GM04504 (cell line): ENCODE measurements at places on chromosomes 5 and 9.

GRCh38 chr5:78649211-78649695 is 681 bp upstream of the LHFPL2 start:
- no peak for DNase-seq

DNA sequence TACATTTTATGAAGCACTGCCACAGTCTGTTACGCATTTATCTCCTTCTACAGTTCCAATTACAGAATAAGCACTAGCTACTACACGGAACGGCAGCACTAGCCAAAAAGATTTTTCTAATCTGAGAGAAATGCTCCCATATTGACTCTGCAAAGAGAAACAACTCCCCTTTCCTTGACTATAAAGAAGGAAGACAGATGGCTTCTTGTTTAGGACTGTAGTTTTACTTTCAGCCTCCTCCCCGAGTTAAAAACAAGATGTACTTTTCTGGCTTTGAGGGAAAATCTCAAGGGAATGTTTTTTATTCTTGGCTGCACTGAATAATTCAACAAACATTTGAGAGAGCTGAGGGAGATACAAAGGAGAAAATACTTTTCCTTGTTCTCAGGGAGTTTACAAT is 1.9 kb upstream of the SLC44A1 start:
- DNase-seq: no peak

DNA sequence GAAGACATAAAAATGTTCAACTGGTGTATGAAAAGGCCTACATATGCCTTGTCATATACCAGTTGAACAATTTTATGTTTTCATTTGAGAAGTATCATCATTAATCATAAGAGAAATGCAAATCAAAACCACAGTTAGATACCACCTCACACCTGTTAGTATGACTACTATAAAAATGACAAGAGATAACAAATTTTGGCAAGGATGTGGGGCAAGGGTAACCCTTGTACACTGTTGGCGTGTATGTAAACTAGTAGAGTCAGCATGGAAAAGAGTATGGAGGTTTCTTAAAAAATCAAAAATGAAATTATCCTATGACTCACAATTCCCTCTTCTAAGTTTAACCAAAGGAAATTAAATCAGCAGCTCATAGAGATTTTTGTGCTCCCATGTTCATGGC is 250.4 kb upstream of the ST8SIA4 start:
- DNase-seq: no peak

DNA sequence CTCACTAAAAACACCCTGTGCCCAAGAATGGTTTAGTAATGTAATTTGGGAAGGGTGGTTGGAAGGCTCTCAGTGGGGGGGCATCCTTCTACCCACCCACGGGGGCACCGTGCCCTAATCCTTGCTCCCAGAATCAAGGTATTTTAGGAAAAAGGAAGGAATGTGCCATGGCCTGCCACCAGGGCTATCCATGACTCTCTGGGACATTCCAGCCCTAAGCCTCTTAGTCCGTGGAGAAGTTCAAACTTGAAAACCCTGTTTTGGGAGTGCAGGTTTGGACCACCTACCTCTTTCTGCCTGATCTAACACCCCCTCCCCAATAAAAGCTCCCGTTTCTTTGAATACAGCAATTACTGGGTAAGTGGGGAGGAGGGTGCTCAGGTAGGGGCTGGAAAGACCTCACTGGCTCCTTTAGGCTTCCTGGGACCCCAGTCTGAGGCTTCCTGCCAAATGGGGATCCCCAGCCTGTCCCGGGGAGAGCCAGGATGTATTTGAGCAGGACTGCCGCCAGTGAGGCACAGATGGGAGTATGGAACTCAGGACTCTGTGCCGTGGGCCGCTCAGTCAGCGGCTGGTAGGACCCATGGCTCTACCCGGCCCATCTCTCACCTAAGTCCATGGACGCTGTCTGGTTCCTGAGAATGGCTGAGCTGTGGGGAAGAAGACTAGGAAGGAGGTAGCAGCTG is 3.6 kb upstream of the PITX1 start:
- no peak for DNase-seq

DNA sequence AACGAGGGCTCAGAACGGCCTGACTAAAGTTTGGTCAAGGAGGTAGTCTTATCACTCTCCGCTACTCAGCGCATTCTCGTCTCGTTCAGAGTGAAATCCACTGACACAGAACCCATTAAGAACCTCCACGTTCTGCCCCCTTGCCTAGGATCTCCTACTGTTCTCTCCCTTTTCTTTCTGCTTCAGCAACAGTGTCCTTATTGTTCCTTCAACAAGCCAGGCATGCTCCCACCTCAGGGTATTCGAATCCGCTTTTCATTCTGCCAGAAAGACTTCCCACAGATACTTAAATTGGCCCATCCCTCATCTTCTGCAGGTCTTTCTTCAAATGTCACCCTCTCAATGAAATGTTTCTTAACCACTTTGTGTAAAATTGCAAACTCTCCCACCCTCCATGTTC is 4.3 kb upstream of the ZNF354C start:
- DNase-seq: no peak

DNA sequence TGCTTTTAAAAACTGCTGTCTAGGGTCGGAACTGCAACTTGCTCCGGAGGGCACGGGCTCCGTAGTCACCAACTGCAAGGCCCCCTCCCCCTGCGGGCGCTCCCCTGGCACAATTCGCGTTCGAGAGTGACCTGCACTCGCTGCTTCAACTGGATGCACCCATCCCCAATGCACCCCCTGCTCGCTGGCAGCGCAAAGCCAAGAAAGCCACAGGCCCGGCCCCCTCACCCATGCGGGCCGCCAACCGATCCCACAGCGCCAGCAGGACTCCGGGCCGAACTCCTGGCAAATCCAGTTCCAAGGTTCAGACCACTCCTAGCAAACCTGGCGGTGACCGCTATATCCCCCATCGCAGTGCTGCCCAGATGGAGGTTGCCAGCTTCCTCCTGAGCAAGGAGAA is 64.2 kb upstream of the GAS1 start:
- no peak for DNase-seq

GRCh38 chr5:151110992-151111391 is 30.2 kb upstream of the TNIP1 start:
- no peak for DNase-seq

GRCh38 chr5:91499943-91500531 is 116.9 kb upstream of the ARRDC3 start:
- peak; percentile 7 for DNase-seq

DNA sequence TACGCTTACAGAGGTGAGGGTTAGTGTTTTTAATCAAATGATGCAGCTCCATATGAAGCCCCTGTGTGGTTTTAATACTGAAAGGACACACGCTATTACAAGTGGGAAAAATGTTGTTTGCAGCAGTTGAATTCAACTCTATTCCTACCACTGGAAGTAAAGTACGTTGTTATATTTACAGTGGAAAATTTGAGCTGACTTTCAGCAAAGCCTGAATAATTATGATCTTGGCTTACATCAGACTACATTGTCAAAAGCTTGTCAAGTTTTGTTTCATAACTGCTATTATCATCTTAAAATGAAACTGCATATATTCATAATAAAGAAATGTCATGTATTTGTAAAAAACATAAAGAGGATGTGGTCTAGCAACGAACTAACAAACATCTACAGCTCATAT is 818.5 kb downstream of the SEMA5A start:
- DNase-seq: no peak

DNA sequence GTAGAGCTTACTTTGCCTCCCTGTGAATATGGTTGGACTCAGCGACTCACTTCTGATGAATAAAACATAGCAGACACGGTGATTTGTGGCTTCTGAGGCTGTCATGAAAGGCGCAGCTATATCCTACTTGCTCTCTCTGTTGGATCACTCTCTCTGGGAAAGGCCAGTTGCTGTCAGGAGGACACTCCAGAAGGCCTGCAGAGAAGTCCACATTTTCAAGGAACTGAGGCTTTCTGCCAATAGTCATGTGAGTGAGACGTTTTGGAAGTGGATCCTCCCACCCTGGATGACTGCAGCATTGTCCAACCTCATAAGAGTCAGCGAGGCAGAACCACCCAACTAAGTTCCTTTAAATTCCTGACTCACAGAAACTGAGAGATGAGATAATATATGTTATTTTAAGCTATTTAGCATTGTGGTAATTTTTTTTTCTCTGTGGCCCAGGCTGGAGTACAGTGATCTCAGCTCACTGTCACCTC is 156.0 kb upstream of the MAST4 start:
- DNase-seq: peak; percentile 3

GRCh38 chr5:55983986-55984385 is 10.8 kb downstream of the IL6ST start:
- no peak for DNase-seq

DNA sequence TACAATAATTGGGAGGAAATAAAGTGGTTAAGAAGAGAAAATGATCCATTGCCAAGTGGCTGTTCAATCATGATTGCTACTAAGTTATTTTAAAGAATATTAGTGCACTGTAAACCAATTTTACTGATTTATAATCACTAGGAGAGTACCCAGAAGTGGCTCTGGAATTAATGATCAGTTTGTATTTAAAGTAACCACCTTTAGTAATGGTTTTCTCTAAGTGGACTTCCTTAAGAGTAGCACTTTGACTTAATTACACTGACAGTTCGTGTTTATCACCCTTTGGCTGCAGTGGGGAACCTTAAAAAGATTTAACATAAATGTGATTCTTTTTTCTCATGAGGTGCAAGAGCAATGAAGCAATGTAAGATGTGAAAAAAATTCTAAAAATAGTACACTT is 310.8 kb downstream of the CDH12 start:
- no peak for DNase-seq

- DNase-seq: no peak
Observed at GRCh38 chr5:162485666-162486292, 418.2 kb downstream of the GABRG2 start.

- no peak for DNase-seq
Observed at GRCh38 chr9:76603448-76603895, 144.5 kb downstream of the GCNT1 start.

GRCh38 chr5:83925321-83925954 is 204.8 kb upstream of the HAPLN1 start:
- DNase-seq: no peak

GRCh38 chr9:16627967-16628366 is 242.5 kb downstream of the BNC2 start:
- DNase-seq: peak; percentile 92

DNA sequence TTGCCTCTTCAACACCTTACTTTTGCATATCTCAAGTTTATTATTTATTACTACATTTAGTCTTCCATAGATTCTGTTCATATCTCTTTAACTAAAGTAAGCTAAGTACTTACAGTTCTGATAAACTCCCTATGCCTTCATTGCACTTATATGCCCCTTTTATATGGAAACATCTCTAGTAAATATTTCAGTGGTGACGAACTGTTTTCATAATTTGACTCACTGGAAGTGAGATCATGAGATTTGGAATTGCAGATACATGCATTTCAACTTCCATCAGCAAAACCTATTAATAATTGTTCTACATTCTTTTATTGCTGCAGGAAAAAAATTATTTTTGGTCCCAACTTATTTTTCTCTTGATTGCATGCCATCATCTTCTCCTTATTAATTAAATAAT is 263.5 kb downstream of the CD180 start:
- DNase-seq: no peak

- DNase-seq: no peak
Observed at GRCh38 chr5:1923341-1923740, 40.6 kb upstream of the IRX4 start.

- DNase-seq: no peak
Observed at GRCh38 chr5:175700991-175701390, 43.1 kb downstream of the HRH2 start.

DNA sequence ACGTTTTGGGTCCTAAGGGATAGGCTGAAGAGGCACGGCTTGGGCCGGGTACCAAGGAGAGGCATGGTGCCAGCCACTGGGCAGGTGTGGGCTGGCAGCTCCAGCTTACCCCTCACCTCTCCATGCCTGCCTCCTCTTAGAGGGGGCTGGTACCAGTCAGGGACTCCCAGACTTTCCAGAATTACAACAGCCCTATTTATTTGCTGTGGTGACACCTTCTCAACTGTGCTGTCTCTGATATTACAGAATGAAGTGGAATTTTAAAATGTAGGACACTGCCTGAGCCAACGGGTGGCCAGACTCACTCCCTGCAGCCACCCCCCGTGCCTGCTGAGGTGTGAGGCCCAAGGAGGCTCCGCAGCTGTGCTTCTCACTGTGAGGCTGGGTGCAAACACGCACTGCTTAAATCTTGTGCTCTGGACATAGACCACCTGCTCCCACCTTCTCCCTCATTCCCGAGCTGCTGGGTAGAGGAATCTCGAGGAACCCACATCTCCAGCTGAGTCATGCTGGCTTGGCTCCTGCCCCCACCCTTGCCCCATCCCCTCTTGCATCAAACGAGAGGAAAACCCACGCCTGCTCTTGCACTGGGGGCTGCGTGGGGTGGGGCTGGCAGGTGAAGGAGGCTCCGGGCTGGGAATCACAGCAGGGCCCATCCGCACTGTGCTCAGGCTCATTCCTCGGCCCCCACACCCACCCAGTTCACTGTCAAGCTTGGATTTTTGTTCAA is 47.9 kb downstream of the PRRT1B start:
- no peak for DNase-seq

- no peak for DNase-seq
Observed at GRCh38 chr9:19451240-19452087, 42.7 kb downstream of the ACER2 start.

DNA sequence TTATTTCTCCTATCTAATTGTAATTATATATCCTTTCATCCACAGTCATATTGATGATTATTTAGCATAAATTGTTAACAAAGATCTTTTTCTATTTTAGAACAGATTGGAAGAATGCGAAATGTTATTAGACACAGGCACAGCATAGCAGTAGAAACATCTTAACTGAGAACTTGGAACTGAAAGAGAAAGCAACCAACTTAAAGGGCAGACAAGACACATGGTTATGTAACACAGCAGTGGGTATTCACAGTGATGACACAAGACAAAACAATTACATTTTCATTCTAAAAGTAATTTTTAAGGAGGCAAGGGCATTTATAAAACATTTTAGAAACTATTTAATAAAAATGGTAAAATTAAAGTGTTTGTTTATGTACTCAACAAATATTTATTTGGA is 57.7 kb upstream of the MEF2C start:
- DNase-seq: no peak

GRCh38 chr5:126514558-126515141 is 80.4 kb downstream of the ALDH7A1 start:
- DNase-seq: no peak

- DNase-seq: no peak
Observed at GRCh38 chr9:91807643-91808246, 142.3 kb downstream of the ROR2 start.

GRCh38 chr9:36204906-36205547 is 14.3 kb downstream of the CLTA start:
- no peak for DNase-seq

GRCh38 chr9:81394881-81395675 is 294.3 kb downstream of the TLE1 start:
- no peak for DNase-seq

DNA sequence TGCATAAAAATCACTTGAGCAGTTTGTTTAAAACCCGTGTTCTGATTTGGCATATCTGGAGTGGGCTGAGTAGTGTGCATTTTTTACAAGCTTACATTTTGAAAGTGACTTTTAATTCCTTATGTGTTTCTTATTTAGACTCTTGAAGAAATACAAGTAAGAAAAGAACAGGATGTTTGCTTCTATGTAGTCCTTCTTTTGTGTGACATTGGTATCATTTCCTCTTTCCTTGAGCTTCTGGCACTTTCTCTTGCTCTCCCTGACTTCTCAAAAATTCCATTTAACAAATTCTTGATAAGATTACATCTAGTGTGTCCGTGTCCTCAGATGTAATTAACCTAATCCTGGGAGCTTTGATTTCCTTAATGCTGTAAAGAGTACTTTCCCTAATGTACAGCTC is 12.5 kb downstream of the GARNL3 start:
- DNase-seq: no peak
